ENCODE measurements at places on chromosomes 16 and 17.

- DNase-seq, result no peak
These were observed 18.7 kb downstream of the CES4A start for GRCh38 chr16:67006930-67007658.

GRCh38 chr16:4053301-4053845 lies 62.9 kb downstream of the ADCY9 start:
- DNase-seq, result no peak

GRCh38 chr17:15121426-15121825 lies 143.7 kb downstream of the PMP22 start:
- DNase-seq, result no peak

- no peak for DNase-seq
These were observed 13.2 kb upstream of the CLEC18C start for GRCh38 chr16:70160388-70160787.

DNA sequence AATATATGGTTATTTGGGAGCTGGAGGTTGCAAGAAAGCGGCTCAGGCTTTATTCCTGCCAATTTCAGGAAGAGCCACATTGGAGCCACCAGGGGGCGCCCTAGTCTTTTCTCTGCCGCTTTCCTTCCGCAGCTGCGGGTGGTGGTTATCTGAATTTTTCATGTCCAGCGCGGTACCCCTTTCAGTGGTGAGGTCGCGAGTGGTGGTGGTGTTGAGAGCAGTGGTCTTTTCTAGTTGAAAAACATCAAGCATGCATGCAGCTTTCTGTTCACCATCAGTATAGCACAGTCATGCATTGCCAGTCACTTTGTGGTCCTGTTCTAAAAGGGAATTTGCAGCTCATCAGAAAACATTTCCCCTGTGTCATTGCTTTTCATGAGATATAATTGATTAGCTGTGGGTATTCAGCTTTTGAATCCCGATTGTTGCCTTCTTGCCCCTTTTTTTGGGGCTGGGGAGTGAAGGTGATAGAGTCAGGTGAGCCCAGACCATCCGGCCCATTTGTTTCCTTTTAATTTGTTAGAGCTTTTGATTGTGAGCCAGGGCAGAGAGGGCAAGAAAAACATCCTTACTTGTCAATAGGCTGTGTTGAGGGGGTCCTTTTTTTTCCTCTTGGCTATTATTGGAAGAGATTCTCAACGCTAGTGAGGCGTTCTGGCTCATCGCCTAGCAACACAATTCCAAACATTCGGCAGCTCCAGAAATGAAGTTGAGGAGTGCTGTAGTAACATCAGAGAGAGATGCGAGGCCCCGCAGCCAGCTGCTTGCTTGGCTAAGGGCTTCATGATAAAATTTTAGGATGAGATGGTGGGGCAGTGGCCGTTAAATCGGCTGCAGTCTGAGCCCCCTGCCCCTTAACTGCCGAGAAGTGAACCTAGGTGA lies 119.0 kb downstream of the SNX29 start:
- peak; percentile 28 for DNase-seq

- DNase-seq, result no peak
These were observed 15.0 kb downstream of the GAA start for GRCh38 chr17:80116276-80116920.

GRCh38 chr17:82956726-82957468 lies 117.1 kb upstream of the ZNF750 start:
- DNase-seq, result no peak

DNA sequence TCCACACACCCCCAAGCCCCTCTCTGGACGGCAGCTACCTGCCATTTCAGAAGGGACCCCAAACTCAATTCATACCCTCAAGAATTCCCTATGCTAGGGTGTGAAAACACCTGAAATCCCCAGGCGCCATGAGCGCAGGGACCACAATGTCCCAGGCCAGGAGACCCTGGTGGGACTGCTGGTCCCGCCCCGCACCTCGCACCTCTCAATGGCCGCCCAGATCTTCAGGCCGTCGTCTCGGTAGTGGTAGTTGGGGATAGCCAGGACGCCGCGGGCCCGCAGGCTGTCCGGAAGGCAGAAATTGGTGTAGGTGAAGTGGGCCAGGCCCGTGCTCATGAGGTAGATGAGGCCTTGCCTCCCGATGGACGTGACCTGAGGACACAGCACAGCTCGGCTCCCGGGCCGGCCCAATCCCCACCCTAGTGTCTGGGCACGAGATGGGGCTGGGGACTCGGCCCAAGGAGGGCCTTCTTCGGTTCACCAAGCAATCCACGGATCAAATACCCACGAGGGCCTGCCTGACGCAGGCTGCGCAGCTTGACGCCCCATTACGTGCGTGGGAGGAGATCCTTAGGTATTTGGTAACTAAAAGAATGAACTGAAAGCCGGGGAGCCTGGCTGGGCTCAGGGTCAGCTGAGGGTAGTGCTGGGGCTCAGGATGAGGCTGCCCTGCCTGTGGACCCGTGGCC lies 9.2 kb downstream of the ALOXE3 start:
- DNase-seq, result no peak

DNA sequence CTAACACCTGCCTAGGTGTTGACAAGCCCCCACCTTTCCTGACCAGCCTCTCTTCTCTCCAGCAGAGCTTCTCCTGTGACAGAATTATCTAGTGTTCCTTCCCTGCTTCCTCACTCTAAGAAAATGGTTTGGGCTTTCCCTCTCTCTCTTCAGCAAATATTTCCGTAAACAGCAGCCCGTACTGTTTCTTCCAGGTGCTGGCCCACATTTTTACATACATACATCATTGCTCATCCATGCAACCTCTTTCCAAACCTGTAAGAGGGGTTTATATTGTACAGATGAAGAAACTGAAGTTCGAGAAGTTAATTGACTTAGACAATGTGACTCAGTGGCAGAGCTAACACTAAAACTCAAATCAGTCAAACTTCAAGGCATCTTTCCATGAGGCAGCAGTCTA lies 569 bp upstream of the TEKT3 start:
- DNase-seq, result no peak

- peak; percentile 62 for DNase-seq
These were observed at the start of gene COPZ2 for GRCh38 chr17:48037036-48037837. Gene COPZ2 (minus strand): TSS chr17:48037797. CDS start chr17:48037777, 20 bp downstream.

DNA sequence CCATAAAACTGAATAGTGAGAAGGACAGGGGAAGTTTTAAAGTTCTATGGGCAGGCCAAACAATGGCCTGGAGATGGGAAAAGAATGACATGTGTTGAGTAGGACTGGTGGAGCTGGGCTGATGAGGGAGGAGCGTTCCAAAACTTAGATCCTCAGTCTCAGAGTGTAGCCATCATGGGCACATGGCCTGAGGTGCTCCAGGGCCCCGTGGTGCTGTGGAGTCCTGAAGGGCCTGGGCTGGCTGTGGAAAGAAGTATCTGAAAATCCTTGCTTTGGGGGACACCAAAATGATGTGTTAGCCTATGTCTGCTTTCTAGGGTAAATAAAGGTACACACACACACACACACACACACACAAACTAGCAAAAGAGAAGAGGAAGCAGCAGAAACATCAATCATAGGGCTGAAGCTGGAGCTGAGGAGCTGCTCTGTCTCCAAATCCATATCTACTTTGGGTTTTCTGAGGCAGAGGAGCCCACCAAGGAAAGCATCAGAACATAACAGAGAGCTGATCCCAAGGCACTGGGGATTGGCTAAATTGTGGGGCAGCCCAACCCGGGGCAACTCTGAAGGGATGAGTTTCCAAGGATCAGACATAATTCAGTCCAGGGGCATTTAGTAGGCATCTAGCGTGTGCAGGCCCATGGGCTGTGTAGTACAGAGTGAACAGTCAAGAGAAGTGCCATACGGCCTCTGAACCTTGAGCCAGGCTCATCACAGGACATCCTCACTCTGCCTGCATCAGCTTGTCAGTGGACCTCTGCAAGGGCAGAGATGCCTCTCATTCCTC lies 85.2 kb downstream of the C16orf78 start:
- no peak for DNase-seq

DNA sequence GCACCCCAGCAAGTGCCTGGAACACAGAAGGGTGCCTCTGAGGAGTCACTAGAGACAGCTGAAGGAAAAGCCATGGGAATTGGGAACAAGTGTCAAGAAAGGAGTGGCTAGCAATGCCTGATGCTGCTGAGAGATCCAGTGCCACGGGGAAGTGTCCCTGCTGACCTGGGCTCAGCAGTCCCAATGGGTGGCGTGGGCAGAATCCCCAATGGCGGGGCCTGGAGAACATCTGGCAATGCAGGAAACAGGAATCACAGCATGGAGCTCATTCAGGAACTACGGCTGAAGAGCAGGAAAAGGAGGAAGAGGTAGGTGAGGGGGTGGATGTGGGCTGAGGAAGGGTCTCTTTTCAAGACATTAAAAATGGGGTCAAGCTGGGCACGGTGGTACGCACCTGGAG lies 30.1 kb downstream of the UBE2O start:
- no peak for DNase-seq

DNA sequence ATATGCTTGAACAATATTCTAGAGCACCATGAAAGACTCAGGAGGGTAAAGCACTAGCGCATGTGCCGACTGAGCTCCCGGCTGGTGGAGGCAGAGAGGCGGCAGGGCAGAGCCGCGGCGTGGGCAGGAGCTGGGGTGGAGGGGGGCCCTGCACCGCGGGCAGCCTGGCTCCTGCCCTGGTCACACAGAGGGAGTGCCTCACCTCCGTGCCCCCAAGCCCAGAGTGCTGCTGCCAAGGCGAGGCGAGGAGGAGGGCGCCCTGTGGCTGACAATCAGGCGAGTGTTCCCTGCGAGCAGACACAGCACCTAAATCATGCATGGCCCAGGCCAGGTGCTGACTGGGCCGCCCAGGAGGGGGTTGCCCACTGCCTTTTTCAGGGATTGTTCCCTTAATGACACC lies 105.8 kb upstream of the TNRC6C start:
- no peak for DNase-seq

- DNase-seq, result no peak
These were observed 895.8 kb upstream of the SOX9 start for GRCh38 chr17:71224824-71225575.

- no peak for DNase-seq
These were observed 3.9 kb downstream of the GAN start for GRCh38 chr16:81318711-81319110.
